ENCODE measurements at places on chromosomes 11 and 22. TPM values are rescaled to one million over a fixed set of nuclear protein-coding genes. Genes with fewer than 3 reads are reported as not detected.

GRCh38 chr11:24389575-24389974 is 107.3 kb upstream of the LUZP2 start:
- H3K4me1 ChIP-seq: no peaks in the 10 kb centered on the region
- no peaks in the 10 kb centered on the region for H3K36me3 ChIP-seq
- no peak overlapping the region for H3K27ac ChIP-seq
- H3K4me3 ChIP-seq: no peak overlapping the region

GRCh38 chr11:38988908-38989307 is 2390.9 kb upstream of the RAG2 start:
- no peak for DNase-seq
- no peak overlapping the region for H3K27ac ChIP-seq
- H3K36me3 ChIP-seq: no peaks in the 10 kb centered on the region
- no peak overlapping the region for H3K4me3 ChIP-seq
- H3K27me3 ChIP-seq: no peaks in the 10 kb centered on the region
- no peaks in the 10 kb centered on the region for H3K4me1 ChIP-seq

DNA sequence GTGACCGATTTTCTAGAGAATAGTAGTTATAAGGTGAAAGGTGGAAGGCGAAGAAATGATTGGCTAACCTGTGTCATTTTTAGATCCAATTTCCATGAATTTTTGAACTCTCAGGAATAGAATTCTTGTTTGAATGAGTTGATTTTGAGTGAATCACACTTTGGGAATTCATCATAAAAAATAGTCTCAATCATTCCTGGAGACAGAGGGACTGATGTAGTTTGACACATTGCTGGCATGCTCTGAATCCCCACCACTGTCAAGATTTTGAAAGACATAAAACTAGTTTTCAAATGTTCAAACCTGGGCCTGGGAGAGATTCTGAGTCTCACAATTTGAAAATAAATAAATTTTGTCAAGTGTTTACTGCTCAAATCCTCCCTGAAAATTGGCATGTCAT is 861.4 kb upstream of the RAG2 start:
- no peaks in the 10 kb centered on the region for H3K36me3 ChIP-seq
- no peak overlapping the region for H3K27ac ChIP-seq
- H3K27me3 ChIP-seq: no peaks in the 10 kb centered on the region

The FAT3 gene
- 2.2 TPM for total RNA-seq

The PIWIL4 gene
- total RNA-seq: 1.8 TPM
